Glutamatergic neuron (in vitro differentiated cells): ENCODE measurements at places on chromosomes 3 and 15. TPM values are rescaled to one million over a fixed set of nuclear protein-coding genes. Genes with fewer than 3 reads are reported as not detected.

- H3K4me3 ChIP-seq = no peak overlapping the region
- H3K4me1 ChIP-seq = no peaks in the 10 kb centered on the region
- DNase-seq = no peak
- H3K27ac ChIP-seq = no peak overlapping the region
- no peaks in the 10 kb centered on the region for H3K36me3 ChIP-seq
These were observed 149.8 kb downstream of the TMCO5A start for GRCh38 chr15:38084289-38084688.

DNA sequence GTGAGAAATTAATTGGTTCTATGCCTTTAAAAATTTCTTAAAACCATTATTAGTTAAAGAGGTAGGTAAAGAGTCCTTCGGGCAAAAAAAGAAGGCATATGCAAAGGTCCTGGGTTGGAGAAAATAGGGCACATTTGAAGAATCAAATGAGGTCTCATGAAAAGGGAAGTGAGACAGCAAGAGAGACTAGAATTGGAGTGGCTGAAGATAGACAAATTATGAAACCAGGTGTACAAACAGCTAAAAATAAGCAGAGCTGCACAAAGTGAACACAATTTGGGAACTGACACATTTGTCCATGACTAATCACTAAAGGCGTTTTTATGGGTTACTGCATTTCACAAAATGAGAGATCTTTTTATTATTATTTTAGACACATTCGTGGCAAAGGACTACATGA is 581.2 kb downstream of the PYDC2 start:
- no peak overlapping the region for H3K27ac ChIP-seq
- no peaks in the 10 kb centered on the region for H3K4me1 ChIP-seq
- no peaks in the 10 kb centered on the region for H3K27me3 ChIP-seq
- H3K4me3 ChIP-seq = no peak overlapping the region

DNA sequence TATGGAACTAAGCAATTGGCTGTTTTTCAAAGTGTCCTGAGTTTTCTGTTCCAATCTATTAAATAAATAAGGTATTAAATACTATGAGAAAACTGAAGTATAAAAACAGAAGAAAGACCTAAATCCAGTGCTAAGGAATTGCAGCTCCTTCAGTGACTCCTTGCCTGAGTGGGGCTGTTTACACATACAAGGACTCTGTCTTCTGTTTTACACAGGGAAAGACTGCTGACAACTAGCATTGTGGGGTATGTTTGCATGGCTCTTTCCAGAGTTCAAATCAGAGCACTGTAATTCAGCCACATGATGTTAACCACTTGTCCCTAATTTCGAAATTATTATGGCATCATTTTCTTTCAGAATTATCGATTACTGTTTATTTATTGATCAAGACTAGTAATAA is 31.3 kb upstream of the MEIS2 start:
- H3K27me3 ChIP-seq = no peaks in the 10 kb centered on the region
- no peak overlapping the region for H3K27ac ChIP-seq
- no peaks in the 10 kb centered on the region for H3K4me1 ChIP-seq
- DNase-seq = no peak
- H3K4me3 ChIP-seq = no peak overlapping the region
- no peaks in the 10 kb centered on the region for H3K36me3 ChIP-seq

DNA sequence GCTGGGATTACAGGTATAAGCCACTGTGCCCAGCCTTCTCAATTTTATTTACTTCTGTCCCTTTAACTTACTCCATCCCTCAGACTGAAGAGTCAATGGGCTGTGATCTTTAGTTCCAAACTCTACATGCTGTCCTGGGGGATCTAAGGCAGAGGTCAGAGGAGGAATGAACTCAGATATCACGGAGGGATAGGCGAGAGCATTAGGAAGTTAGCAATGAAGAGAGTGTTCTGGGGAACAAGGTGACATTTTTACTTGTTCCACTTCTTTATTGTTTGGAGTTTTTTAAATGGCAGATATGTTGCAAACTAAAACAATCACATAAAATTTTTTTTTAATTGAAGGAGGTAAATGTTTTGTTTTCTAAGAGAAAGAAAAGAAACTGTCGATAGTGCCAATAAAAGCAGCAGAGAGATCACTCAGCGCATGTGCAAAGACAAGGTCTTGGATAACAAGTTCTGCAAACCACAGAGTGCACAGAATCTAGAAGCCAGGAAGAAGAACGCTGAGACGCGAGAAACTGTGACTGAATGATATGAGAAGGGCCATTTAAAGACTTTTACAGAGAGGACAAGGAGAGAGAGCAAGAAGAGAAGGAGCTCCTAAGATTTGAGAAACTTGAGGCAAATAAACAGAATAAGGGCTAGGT is 10.8 kb upstream of the CA12 start:
- no peak overlapping the region for H3K4me3 ChIP-seq
- H3K4me1 ChIP-seq = peaks cover 4% of the 10 kb centered on the region
- peaks cover 3% of the 10 kb centered on the region for H3K36me3 ChIP-seq
- DNase-seq = no peak

DNA sequence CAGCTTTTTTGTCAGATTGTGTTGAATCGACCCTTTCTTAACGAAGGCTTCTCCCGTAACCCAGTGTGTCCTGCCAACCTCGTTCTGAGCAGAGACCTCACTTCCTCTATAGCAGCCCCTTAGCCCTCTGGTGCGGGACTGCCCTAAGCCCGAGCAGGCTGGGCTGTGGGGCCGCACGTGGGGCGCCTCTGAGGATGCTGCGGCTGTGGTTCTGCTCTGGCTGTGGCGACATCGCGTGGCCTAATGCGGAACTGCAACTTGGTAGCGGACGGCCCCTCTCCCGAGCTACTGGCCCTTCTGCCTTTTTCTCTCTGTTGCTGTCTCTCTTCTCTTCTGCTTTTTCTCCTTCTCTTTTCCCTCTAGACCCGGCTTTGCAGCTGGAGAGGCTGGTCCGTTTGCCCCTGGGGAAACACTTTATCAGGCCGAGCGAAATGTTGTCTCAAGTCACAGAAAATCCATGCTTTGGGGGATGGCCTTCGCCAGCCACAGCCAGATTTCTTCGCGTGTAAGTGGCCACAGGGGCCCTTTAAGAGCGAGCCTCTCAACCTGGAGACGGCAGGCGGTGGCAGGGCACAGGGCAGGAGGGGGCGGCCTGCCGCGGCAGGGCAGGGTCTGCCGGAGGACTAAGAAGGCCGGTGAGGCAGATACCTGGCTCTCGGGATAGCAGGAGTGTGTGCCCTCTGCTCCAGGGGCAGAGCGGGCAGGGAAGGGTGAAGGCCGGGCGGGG is 19.4 kb upstream of the KIF23 start:
- no peak overlapping the region for H3K27ac ChIP-seq
- H3K27me3 ChIP-seq = no peaks in the 10 kb centered on the region
- DNase-seq = peak; percentile 96
- H3K36me3 ChIP-seq = no peaks in the 10 kb centered on the region

SLCO3A1 gene
- total RNA-seq = 27.9 TPM

ASB14 gene
- not detected for total RNA-seq

TMCO5A gene
- total RNA-seq = not detected

LRRC31 gene
- total RNA-seq = not detected

DYNLT2B gene
- total RNA-seq = 14.8 TPM
